ENCODE measurements at places on chromosomes 1 and 21.

- no peak for DNase-seq
Observed at GRCh38 chr1:51558375-51558924, 39.4 kb upstream of the EPS15 start.

DNA sequence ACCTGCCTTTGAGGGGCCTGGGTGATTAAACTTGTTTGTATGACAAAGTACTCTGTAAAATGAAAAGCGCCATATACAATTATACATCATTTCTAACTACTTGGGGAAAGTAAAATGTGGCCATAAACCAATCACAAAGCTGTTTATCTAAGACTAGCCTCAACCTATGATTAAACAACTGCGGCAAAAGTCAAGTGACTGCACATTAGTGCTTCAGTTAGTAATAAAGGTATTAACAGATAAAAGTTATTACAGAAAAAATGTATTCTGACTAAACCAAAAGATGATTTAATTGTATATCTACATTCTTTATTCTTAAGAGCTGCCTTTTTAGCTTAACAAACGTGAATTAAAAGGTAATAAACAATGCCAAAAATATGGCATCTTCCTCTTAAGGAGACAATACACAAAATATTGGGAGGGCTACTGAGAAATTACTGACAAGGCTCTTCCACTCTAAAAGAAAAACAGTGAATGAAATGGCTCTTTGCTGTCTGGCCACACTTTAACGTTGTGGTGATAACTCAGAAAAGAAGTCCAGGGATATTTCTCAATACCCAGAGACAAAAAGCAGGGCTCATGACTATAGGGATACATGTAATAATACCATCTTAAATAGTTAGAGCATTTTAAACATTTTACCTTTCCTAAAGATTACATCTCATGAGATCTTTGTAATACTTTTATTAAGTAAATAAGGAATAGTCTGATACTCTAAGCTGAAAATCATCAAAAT lies 8.6 kb downstream of the ARHGAP29 start:
- no peak for DNase-seq

- no peak for DNase-seq
Observed at GRCh38 chr1:217627431-217627830, 3.5 kb downstream of the GPATCH2 start.

DNA sequence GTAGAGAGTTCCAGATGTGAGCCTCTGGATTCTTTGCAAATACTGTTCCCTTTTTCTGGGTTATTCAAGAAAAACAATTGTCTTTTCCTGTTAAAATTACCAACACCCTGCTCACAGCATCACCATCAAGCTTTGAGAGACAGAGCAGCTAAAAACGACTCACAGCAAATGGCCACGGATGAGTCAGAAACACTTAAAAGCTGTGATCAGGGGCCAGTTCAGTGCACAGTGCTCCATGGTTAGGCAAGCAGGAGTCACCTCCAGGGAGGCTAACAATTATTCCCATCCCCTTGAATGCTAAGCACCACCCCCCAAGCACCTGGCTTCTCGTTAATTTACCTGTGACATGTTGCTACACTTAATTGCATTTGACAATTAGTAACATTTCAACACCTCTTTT lies 128.4 kb upstream of the CAMK1G start:
- DNase-seq: no peak

- no peak for DNase-seq
Observed at GRCh38 chr1:160161965-160162705, 10.7 kb downstream of the ATP1A4 start.

Measured in sciatic nerve (tissue), 2 donors.